ENCODE measurements at places on chromosomes 5 and 9.

GRCh38 chr5:131329286-131329560, 65.4 kb downstream of the CDC42SE2 start:
- no peak for DNase-seq

- no peak for DNase-seq
Observed at GRCh38 chr9:106502930-106503329, 360.0 kb upstream of the ZNF462 start.

DNA sequence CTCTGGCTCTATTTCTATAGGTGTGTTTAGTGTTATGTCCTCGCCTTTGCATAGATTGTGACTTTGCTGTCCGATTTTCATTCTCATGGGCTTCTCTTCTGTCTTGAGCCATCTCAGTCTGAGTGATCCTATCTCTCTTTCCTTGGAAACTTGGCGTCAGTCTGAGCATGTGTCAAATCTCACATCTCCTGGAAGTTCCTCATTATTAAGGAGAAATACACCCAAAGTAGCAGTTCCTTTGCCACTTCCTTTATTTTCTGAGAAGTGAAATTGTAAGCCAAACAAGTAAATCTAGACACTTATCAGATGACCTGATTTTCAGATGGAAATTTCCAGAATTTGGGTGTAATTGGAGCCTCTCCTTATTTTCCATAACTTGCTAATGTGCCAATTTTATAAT, 126.9 kb upstream of the ANKH start:
- no peak for DNase-seq

GRCh38 chr5:72687288-72687687, 129.2 kb upstream of the TNPO1 start:
- no peak for DNase-seq

DNA sequence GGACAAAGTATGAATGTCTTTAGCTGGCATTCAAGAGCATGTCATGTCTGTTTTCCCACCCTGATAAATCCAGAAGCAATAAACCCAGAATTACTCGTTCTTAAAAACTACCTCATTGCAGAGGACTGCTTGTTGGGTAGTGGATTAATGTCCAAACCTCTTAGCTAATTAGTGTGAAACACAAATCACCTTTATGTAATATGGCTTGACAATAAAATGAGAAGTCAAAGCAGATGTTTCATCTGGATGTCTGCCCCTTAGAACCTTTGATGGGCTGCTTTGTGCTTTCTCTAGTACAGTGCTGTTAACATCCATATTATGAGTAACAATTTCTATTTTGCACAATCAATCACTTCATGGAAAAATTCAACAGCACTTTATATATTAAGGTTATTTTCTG, 149.1 kb upstream of the TUT7 start:
- DNase-seq, result no peak

GRCh38 chr5:112649882-112650281, 87.8 kb upstream of the APC start:
- DNase-seq, result no peak

- DNase-seq, result no peak
Observed at GRCh38 chr9:84758817-84759216, 89.3 kb downstream of the NTRK2 start.

DNA sequence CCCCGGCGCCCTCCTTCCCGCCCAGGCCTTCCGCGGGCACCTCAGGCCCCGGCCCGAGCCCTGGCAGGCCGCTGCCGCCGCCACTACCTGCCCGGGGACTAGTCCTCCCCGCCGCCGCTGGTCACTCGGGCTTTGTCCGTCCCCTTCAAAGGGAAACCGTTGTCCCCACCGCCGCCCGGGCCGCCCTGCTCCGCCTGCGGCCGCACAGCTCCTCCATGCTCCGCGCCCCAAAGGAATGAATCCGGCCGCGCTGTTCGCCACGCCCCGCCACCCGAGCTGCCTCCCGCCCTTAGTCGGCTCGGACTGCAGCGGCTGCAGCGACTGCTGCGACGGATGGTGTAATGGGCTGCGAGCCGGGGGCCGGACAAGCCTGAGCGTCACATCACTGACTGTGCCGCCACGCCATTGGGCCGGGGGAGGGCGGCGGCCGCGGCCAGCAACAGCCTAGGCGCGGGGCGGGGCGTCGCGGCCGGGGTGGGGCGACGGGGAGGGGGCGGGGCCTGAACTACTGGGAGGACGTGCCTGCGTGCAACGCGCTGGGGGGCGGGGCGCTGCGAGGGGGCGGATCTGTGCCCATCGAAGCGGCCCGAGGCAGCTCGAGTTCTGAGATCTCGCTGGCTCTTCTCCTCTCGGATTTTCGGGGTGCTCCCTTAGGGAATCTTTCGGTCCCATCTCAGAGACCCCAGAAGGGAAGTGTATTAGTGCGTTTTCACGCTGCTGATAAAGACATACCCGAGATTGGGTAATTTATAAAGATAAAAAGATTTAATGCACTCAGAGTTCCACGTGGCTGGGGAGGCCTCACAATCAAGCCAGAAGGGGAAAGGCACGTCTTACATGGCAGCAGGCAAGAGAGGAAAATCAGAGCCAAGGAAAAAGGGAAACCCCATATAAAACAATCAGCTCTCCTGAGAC, at the start of gene FEM1C:
Gene FEM1C, minus strand, starts transcription at position 340 of the 915 bp plus-strand sequence. CDS start 1,282 bp downstream, outside the sequence.
- DNase-seq, result peak; percentile 59

DNA sequence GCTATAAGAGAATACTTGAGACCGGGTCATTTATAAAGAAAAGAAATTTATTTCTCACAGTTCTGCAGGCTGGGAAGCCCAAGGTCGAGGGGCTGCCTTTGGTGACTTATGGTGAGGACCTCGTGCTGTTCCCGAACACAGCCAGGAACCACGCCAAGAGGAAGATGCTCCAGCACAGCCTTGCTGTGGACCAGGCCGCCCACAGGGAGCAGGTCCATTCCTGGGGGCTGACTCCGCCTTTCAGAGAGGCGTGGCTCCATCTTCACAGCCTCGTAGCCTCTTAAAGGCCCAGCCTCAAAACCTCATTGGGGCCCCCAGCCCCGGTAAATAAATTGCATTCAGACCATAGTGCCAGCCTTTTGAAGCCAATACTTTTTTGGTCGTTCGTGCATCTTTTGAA, 93.5 kb upstream of the CACNA1B start:
- DNase-seq, result no peak

- no peak for DNase-seq
Observed at GRCh38 chr9:91047993-91048607, 246.5 kb downstream of the SYK start.

DNA sequence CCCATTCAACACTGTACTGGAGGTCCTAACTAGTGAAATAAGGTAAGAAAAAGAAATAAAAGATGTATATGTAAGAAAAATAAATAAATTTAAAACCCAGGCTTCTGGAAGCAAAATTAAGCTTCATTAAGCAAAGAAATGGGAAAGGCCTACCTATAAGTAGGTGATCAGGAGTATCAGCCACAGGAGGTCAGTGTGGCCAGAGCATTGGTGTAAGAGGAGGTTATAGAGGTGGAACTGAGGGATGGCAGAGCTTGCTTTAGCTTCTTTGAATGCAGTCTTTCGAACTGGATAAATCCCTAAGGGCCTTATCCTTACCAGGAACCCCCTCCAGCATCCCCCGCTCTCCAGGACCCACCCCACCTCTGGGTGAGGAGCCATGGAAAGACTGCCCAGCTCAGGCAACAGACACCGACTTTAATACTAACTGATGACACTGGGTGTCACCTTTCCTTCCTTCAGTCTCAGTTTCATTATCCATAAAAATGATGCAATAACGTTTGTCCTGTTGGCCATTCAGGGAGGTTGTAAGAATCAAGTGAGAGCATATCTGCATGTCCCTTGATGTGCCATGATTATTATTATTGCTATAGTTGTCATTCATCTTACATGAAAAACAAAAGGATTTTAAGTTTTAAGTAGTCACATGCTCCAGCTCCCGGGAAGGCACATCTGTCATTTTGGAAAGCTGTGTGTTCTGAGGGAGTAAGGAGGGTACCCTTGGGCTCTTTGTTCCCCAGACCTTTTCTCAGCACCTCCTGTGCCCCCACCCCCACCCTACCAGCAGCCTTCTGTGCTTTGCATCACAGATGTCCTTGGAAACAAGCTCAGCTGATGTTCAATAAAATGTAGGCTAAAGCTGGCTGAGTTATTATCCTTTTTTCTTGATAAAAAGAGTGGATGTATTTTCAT, 50.8 kb upstream of the CTNNA1 start:
- DNase-seq, result no peak

DNA sequence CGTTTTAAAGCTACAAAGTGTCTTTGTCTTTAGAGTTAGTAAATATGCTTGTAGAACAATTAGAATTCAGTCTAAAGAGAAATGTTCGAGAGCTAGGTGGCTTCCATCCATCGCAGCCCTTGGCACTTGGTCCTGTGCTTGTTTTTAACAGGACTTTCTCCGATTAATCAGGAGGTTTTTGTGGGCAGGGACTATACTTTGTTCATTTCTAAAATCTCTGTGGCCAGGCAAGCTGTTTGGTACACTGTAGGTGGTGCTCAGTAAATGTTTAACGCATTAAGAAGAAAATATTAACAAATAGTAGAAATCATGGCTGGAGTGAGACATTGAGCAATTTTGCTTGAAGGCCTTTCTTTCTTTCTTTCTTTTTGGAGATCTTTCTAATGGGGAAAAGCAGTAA, 20.8 kb downstream of the AGXT2 start:
- no peak for DNase-seq

DNA sequence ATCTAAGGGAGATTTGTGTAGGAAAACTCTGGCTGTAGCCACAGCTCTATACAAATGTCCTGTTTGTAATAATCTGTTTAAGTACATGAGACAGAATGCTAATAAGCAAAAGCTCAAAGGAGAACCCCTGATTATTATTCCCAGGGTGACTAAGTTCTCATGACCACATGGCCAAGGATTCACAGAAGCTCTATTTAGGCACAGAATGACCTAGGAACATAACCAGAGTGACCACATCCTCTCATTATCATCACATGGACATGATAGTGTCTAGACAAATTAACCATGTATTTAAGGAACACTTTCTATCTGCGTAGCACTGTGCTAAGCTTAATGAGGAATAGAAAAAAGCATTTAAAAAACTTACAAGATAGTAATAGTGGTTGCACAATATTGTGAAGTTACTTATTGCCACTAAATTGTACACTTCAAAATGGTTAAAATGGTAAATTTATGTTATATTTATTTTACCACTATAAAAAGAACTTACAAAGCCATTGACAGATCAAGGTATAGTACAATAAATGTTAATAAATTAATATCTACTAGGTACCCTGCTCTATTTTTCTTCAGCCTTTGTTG, 56.3 kb downstream of the STX17 start:
- no peak for DNase-seq

DNA sequence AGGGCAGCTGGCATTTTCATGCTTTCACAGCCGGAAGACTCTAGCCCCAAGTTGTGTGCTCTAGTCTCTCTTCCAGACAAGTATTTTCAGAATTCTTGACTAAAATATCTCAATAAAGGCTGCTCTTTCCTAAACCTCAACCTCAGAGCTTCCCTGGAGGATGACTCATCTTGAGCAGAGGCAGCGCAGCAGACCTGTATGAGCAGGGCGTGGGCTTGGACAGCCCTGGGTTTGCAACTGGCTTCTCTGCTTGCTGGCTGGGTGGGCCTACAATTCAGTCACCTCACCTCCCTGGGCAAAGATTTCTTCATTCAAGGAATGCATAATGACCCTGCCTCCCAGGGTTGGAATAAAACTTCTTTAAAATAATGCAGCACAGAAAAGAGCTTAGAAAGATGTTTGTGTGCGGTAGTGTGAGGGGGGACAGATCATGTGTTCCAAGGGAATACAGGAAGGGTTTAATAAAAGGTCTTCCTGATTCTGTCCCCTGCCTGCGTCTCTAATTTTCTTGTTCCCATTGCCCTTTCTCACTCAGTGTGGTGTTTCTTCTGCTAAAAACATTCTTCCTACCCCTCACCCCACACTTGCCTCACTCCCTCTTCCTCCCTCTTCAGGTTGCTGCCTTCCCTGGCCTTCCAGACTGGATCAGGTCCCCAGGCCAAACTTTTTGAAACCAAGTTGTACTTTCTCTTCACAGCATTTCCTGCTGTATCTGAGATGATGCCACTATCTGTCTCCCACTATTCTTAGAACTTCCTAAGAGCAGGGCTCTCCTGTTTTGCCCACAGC, 39.4 kb upstream of the MAP1B start:
- no peak for DNase-seq

DNA sequence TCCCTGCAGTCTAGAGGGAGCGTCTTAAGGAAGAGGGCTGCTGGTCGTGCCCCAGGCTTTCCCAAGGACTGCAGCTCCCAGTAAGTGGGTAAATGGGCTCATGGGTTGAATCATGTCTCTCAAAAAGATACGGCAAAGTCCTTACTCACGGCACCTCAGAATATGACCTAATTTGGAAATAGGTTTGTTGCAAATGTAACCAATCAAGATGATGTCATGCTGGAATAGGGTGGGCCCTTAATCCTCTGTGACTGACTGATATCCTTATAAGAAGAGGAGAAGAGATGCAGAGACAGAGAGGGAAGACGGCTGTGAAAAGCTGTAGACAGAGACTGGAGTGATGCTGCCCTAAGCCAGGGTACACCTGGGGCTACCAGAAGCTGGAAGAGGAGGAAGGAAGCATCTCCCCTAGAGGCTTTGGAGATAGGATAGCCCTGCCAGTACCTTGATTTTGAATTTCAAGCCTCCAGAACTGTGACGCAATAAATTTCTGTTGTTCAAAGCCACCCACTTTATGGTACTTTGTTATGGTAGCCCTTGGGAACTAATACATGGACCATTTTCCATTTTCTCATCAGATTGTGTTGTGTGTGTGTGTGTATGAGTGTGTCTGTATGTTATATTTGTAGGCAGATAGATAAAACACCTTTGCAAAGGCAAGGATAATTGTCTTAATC, 15.0 kb downstream of the GALNT10 start:
- no peak for DNase-seq

- no peak for DNase-seq
Observed at GRCh38 chr5:40484495-40484894, 195.2 kb upstream of the PTGER4 start.

DNA sequence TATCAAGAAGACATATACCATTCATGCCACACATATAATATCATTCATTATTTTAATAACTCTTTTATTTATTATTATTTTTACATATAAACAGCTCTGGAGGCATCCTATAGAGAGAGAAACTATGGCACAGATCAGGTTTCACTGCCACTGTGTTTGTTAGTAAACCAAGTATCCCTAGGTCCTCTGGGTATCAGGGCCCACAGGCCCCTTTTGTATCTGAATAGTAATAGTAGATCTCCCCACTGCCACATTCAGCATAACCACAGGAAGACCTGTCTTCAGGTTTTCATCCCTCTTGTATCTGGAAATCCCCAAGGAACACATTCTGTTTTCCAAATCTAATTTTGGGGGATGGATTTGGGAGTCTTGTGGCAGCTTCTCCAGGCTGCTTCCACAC, 94.0 kb downstream of the SPATA31D1 start:
- no peak for DNase-seq

DNA sequence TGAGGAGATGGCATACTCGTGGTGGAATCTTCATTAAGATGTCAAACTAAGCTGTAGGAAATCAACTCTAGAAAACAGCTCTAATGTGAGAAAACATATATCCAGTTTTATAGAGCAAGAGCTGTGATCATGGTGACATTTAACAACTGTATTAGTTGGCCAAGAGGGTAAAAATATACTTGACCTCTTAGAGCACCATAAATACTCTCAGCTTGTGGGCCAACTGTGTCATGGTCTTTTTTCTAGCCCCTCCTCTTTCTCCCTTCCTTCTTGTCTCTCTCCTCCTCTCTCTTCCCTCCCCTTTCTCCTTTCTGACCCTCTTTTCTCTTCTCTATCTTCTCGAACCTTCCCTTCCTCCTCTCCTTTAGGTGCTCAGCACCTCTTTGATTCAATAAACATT, 54.7 kb downstream of the TMC1 start:
- DNase-seq, result no peak

GRCh38 chr5:133709209-133709725, 96.9 kb upstream of the FSTL4 start:
- DNase-seq, result no peak

- DNase-seq, result no peak
Observed at GRCh38 chr5:96781031-96781971, 26.4 kb downstream of the ERAP1 start.

GRCh38 chr5:158958021-158958994, 141.4 kb downstream of the EBF1 start:
- no peak for DNase-seq

Data from cortex of kidney (tissue), 1 donor.